ENCODE measurements at places on chromosomes 7 and 10.

GRCh38 chr10:104325436-104326435 is 12.5 kb downstream of the ITPRIP start:
- DNase-seq, result no peak

DNA sequence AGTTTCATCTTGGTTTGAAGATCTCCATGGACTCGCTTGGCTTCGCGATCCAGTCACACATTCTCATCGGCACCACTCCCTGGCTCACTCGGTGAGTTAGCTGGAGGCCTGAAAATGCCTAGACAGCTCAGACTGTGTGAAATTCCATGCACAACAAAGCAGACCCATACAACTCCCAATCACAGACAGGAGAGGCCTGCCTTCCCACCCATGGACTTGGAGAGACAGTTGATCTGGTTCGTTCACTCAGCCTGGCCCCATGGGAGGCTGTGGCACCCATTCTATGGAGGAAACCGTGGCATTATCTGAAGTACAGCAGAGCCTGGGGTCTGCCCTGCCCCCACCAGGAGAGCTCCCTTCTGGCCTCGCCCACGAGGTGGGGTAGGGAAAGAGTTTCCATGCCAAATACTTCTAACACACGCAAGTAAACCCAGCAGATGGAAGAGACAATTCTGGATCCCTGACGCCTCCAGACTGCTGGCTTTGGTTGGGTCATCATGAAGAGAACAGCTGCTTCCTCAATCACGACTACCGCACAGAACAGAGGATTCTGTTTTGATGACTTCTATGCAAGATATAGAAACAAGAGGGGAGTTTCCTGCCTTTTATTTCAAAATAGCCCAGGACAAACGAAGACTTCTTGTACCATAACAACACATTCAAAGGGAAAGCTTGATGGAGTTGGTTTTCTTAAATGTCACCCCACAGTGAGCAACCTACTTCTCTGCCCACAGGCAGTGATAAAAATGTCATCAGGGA is 15.9 kb downstream of the FAM53B start:
- peak; percentile 73 for DNase-seq

GRCh38 chr10:74683621-74684364 is 142.6 kb upstream of the KAT6B start:
- DNase-seq, result no peak

DNA sequence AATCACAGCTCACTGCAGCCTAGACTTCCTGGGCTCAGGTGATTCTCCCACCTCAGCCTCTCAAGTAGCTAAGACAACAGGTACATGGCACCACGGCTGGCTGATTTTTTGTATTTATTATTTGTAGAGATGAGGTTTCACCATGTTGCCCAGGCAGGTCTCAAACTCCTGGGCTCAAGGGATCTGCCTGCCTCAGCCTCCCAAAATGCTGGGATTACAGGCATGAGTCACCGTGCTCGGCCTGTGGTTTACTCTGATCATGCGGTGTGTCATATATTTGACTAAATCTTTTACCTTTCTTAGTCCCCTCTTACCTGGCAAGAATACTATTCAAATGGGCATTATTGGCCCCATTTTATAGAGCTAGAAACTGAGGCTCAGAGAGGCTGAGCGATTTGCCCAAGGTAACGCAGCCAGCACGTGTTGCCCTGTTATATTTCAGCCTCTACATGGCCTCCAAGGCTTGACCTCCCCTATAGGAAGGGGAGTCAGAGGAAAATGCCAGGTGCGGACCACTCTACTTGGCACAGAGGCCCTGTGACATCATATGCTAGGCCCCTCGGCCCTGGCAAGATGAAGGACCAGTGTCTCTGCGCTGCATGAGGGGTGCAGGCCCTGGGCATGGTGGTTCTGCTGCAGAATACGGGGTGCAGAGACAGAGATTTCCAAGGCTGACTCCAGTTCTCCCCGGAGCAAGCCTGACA is 8.2 kb downstream of the ZCCHC24 start:
- DNase-seq, result no peak

GRCh38 chr7:98569691-98570337 is 47.3 kb upstream of the NPTX2 start:
- DNase-seq, result no peak

GRCh38 chr10:123854003-123854402 is 37.6 kb downstream of the CPXM2 start:
- no peak for DNase-seq

DNA sequence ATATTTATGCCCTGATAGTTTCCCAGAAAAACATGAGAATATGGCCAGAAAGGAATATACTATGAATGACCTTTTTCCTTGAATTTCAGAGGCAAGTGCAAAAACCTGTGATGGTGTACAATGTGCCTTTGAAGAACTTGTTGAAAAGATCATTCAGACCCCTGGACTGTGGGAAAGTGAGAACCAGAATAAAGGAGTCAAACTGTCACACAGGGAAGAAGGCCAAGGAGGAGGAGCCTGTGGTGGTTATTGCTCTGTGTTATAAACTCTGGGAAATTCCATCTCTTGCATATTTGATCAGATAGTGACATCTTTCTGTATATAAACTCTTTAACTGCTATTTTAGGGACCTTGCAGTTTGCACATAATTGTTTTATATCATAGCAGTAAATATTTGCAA is 33.7 kb downstream of the RAB18 start:
- no peak for DNase-seq

- no peak for DNase-seq
Measured at GRCh38 chr10:43440463-43441134, 3.7 kb downstream of the ZNF487 start.

DNA sequence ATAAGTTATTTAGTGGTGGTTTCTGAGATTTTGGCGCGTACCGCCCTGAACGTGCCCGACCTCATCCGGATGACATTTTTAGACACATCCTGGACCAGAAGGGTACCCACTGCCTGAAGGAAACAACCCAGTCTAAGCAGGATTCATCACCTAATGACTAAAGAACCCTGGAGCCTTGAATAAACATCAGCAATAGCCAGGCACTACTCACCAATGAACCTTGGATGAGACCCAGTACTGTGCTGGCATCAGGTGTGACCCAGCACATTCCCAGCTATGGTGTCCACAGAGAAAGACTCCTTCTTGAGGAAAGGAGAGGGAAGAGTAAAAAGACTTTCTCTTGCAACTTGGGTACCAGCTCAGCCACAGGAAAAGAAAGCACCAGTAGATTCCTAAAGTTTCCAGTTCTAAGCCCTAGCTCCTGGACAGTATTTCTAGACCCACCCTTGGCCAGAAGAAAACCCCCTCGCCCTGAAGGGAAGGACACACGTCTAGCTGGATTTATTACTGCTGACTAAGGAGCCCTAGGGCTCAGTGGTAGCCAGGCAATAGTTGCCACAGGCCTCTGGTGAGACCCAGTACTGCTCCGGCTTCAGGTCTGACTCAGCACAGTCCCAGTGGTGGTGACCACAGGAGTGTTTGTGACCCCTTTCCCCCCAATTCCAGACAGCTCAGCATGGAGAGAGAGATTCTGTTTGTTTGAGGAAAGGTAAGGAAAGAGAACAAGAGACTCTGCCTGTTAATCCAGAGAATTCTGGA is 32.5 kb downstream of the ZNF277 start:
- DNase-seq, result peak; percentile 81

- DNase-seq, result no peak
Measured at GRCh38 chr7:129375141-129375938, 58.9 kb upstream of the STRIP2 start.

DNA sequence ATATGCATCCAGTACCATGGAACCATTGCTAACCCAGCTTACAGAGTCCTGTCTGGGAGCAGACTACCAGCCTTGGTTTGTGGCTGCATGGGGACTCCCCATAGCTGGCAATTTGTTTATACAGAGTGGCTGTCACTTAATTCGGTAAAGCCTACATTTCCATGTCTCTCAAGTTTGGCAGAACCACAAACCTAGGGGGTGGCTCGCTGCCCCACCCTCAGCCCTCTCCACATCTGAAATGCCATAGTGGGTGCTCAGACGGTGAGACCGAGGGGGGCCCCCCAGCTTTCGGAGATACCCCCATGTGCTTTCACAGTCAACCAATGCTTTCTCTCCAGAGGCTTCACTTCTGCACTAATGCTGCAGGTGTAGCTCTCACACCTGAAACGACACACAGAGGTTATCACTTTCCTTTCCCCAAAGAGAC is 75.5 kb upstream of the KAT6B start:
- no peak for DNase-seq

DNA sequence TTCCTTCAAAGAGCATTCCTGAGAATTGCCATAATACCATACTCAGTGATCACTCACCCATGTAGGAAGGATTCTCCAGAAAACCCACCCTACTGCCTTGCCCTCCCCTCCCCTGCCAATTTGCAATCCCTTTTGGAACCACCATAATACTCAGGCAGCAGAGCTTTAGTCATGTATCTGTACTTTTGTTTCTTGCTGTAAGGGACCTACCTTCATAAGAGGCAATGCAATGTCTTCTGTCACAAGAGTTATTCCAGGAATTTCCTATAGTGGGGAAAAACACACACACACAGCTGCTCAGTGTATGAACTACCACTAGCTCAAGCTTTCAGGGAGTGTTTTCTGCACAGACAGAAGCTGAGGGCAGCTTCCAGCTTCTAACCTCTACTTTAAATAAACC is 67.0 kb downstream of the GSAP start:
- DNase-seq, result peak; percentile 65

DNA sequence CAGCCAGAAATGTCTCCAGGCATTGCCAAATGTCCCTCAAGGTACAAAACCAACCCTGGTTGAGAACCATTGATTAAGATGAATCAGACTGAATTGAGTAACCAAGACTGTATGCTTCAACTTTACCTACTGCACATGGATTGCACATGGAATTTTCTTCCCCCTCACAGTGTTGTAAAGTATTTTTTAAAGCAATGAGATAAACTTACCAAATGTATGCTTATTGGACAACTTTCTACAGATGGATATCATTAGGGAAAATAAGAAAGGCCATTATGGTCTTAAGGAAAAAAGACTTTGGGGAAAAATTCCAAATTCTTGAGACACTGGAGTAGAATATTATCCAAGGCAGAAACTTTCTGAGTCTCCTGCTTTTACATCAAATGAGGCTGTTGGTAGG is 20.9 kb upstream of the MTPN start:
- DNase-seq, result no peak

- peak; percentile 69 for DNase-seq
Measured at GRCh38 chr10:124612611-124613498, 131.3 kb downstream of the FAM53B start.

DNA sequence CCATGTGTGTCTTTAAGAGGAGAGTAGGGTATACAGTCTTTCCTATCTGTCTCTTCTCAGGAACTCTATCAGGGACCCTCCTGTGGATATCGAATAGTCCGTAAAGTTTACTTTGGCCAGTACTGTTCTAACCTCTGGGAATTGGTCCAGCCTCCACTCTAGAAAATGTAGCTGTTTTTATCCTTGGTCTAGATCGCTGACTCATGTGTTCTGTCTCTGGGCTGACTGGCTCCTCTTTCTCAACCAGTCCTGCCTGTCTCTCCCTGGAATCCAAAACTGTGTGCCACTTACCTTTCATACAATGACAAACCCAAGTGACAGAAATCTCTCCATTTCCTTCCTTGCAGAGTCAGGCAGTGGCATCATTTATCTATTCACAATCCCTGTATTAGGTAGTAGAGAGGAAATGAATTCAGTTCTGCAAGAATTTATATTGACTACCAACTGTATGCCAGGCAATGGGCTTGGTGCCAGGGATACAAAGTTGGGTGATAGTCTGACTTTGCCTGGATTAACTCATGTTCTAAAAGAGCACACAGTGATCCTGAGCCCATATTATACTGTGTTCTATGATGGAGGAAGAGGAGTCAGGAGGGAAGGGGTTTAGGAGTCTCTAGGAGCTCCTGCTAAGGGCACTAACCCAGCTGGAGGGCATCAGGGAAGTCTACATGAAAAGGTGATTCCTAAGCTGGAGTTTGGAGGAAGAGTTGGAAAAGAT is 232.7 kb downstream of the LRMDA start:
- no peak for DNase-seq

GRCh38 chr7:100832281-100832633 is 4.9 kb upstream of the EPHB4 start:
- DNase-seq, result no peak

GRCh38 chr10:3782451-3783315 is 2.3 kb downstream of the KLF6 start:
- DNase-seq, result peak; percentile 76

DNA sequence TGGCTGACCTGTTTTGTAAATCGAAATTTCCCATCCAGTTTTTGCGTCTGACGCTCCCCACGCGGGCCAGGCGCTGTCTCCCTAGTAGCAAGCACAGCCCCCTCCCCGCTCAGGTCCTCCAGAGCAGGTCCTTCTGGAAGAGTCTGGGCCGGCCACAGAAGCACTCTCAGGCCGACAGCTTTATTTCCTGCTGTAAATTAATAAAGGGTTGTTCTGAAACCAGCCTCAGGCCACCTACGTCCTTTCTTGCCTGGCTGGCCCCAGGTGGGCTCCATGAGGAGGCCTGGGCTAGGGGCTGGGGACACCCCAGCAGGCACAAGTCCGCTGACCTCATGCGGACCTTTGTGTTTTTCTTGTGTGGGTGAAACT is 35.2 kb downstream of the CAMK2B start:
- peak; percentile 50 for DNase-seq

- peak; percentile 59 for DNase-seq
Measured at GRCh38 chr7:468681-469562, 50.7 kb downstream of the PDGFA start.

- no peak for DNase-seq
Measured at GRCh38 chr7:107505997-107506673, 36.3 kb downstream of the GPR22 start.

- DNase-seq, result no peak
Measured at GRCh38 chr7:617614-618538, 98.2 kb upstream of the PDGFA start.
